ENCODE measurements at places on chromosomes 7 and 10.
A peak's percentile ranks its signal among the peaks of the same experiment; 100 is the strongest.

GRCh38 chr7:1641173-1641572 is 28.9 kb upstream of the ELFN1 start:
- no peak for DNase-seq

DNA sequence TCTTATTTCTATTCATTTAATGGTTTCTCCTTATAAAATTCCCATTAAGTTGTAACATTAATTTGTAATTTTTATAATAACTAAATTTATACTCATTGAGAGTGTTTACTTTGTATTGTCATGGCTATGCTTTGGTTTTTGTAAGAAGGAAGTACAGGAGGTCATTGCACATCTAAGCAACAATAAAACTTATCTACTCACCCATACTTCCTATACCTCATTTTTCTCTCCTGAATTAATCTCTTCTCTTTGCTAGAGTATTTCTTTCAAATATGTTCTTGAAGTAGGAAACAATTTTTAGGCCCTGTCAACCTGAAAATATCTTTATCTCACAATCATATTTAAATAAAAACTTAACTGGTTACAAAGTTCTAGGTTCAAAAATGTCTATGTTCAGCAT is 95.4 kb upstream of the WDR11 start:
- DNase-seq, result no peak

GRCh38 chr10:97078261-97078937 is 107.4 kb downstream of the SLIT1 start:
- DNase-seq, result no peak

DNA sequence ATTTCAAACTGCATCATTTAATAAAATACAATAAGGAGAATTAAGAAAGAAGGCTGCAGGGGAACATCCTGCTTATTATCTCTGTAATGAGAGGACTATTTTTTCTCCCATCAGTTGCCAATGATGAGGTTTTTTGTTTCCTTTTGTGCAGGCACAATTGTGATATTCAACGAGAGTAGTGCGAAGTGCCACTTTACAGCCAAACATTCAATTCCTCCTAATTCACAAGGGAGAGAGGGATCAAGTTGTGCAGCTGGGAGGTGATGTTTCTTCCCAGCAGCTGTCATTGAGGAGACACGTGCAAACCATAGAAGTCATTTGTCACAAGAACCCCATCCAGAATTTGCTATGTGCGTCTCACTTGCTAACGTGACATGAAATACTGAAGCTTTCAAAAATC is 81.6 kb upstream of the ICA1 start:
- DNase-seq, result no peak

DNA sequence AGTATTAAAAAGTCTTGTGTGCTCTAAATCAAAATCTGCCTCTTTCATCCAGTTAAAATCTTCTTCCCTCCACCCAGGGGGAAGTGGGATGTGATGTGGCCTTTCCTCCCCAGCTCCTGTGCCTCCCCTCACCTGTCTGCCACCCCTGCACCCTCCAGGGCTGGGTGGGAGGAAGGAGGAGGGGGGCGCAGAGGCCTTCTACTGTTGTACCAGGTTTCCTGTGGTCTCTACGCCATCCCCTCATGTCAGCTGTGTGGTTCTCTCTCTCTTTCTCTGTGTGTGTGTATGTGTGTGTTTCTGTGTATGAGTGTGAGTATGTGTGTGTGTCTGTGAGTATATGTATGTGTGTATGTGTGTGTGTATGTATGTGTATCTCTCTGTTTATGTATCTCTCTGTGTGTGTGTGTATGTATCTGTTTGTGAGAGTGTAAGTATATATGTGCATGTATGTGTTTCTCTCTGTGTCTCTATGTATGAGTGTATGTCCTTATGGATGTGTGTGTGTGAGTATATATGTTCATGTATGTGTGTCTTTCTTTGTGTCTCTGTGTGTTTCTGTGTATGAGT is 45.5 kb upstream of the C10orf71 start:
- DNase-seq, result no peak

DNA sequence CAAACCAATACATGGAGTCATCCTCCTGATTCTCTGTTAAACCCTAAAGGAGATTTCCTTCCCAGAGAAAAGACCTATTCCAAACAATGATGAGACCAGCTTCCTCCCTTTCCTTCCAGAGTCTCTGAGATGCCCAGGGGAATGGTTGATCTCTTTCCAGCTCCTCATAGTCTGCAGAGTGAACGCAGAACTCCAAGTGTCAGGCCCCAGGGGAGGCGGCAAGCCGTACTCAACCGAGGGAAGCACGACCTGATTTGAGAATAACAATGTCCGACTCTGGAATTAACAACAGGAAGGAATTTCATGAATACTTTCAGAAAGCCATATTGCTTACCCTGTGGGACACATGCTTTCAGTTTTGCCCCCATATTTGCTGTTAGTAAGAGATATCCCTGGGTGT is 241.7 kb upstream of the GLI3 start:
- DNase-seq, result no peak

GRCh38 chr10:125125951-125126735 is 34.2 kb downstream of the CTBP2 start:
- DNase-seq, result no peak

DNA sequence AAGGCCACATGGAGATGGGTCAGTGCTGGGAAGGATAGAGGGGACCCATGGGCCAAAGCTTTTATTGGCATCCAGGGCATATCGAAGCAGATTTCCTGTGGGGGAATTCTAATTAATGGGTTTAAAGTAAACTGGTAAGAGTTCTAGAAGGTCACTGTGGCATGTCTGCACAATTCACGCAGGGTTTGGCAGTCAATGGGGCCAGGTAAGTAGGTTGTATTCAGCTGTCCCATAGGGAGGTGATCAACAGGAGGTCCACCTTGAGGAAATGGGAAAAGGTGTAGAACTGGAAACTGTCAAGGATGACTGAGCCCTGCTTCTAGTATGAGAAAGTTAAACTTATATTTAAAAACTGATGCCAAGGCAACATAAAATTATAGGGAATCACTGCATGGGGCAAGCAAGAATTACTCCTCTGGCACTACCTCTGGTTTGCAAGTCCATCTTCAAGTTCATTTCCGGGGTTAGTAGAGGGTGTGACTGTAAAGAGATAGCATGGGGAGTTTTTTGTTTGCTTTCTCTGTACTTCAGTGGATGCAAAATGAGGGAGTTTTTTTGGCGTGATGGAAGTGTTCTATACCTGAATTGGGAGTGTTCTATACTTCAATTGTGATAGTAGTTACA is 22.5 kb downstream of the TBC1D12 start:
- DNase-seq, result no peak

DNA sequence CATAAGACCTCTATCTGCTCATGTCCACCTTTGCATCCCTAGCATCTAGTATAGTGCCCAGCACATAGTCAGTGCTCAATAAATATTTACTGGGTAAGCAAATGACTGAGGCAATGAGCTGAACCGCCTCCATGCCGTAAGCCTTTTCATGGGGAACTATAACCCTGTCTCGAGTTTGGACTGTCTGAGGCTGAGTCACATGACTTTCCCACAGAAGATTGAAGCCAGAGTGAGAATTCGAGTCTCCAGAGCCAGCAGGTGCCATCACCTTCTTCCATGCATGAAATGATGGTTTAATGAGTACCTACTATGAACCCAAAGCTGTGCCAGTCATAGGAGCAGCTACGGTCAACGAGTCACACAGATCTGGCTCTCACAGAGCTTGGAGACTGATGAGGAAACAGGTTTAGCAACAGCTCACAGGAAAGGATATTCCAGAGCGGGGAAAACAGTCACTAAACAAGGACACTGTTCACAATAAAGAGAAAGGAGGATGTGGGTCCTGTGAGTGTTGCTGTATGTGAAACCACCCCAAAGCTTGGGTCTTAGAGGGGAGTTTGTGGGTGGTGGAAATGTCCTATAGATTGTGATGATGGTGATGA is 75.2 kb downstream of the TEX36 start:
- no peak for DNase-seq

GRCh38 chr10:91206427-91206826 is 14.0 kb upstream of the PCGF5 start:
- DNase-seq, result no peak

DNA sequence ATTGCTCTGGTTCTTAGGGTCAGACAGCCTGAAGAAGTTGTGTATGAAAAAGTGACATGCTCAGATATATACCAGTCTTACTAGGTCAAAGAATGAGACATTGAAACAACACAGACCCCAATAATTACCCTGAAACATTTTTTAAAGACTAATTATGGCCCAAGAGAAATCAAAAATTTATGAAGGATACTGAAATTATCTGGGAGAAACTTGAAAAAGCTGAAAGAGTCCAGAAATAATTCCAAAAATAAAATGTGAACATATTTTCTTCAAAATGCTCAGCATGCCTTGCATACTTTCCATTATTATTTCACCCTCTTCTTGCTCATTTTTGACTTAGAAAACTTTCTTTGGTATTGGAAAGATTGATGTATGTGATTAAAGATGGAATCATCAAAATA is 198.9 kb upstream of the CCDC6 start:
- DNase-seq, result no peak

DNA sequence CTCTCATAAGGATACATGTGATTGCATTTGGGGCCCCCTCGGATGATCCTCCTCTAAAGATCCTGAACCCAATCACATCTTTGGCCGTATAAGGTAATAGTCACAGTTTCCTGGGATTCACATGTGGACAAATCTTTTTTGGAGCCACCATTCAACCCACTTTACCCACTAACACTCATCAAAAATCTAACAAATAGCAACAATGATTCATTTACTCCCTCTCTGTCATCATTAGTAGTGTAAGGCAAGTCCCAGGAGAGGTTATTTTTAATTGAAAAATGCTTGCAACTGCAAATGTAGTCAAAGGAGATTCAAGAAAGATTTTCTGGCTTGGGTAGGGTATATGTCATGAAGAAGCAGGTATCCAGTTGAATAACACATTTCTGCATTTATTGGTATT is 9.9 kb upstream of the SMKR1 start:
- DNase-seq, result no peak

DNA sequence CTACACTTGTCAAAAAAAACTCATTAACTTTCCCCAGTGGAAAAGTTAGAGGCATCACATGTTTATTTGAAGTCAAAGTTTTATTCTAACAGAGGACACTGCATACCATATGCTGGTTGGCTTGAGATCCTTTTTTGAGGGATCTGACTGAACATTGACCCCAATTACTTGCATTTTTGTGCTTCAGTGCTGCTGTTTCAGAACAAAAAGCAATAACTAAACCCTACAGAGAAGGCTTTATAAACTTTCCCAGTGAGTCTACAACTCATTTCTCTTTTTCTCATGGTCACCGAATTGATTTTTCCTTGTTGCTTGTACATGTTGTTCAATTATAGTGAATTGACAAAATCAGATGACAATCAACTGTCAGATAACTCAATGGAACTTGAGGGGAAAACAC is 69.3 kb upstream of the PHYHIPL start:
- no peak for DNase-seq

DNA sequence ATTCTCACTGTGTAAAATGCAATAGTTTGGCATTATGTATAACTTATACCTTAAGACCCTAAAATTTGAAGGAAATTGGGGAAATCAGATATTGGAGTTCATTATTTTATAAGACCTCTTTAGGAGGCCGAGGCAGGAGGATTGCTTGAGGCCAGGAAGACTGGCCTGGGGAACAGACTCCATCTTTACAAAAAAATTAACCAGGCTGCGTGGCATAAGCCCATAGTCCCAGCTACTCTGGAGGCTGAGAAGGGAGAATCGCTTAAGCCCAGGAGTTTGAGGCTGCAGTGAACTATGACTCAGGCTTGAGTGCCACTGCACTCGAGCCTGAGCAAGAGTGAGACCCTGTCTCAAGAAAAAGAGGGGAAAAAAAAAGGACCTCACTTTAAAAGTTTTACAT is 14.0 kb upstream of the PBLD start:
- no peak for DNase-seq

DNA sequence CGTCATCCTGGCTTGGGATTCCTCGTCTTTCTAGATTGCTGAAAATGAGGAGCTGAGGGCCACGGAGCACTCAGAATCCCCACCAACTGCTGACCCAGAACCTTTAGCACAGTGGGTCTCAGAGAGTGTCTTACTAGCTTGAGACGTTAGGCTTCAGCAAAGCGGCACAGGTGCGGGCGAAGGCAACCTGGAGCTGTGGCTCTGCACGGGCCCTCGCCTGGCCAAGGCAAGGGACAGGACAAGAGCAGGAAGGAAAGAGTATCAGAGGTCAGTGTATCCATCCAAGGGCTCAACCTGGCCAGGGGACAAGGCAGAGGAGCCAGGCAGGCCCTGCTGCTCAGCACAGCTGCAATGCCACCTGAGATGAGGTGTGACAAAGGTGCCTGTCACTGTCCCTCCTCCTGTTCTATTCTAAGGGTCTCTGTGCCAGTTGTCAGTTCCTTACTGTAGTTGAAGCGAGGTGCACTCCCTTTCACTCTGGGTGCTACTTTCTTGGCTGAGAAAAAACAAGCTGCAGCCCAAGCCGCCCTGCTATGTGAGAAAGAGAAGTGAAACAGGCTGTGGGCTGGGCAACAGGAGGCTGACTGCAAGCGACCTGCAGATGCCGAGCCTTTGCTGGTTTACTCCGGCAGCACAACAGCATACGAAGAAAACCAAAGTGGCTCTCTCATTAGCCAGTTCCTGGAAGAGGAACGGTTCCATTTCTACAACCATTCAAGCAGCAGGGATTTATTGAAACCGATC is 33.3 kb upstream of the KDM7A start:
- DNase-seq, result no peak

GRCh38 chr7:137728426-137728825 is 118.3 kb downstream of the DGKI start:
- DNase-seq, result peak; percentile 80

DNA sequence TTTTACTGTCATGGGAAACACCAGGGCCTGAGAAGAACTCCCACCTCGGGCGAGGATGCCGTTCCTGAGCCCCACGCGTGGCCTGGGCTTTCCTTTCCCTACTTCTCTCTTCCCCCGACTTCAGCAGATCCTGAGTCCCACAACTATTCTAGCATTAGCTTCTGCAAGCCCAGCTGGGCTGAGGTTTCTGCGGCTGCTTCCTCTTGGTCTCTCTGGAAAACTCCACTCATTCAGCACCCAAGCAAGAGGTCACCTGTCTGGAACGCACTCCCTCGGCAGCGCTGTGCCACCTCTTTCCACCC is 761 bp upstream of the DOCK1 start:
- no peak for DNase-seq

DNA sequence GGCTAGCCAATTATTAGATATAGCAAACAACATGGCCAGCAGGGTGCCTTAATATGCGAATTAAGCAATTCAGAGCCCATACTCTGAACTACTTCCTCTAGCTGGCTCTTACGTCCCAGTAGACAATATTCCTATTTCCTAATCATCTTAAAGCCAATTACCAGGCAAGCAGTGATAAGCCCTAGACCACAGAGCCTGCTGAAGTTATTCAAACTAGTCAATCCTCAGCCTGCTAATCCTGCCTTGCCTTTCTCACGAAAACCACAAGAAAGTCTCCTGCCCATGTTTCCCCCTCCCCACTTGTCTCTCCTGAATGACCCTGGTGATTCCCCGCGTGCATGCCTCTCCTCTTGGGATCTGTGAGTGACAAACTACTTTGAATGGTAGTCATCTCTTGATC is 86.8 kb upstream of the CACNA2D1 start:
- DNase-seq, result no peak
